AG09319 (cell line): ENCODE measurements at places on chromosomes 4 and X.

DNA sequence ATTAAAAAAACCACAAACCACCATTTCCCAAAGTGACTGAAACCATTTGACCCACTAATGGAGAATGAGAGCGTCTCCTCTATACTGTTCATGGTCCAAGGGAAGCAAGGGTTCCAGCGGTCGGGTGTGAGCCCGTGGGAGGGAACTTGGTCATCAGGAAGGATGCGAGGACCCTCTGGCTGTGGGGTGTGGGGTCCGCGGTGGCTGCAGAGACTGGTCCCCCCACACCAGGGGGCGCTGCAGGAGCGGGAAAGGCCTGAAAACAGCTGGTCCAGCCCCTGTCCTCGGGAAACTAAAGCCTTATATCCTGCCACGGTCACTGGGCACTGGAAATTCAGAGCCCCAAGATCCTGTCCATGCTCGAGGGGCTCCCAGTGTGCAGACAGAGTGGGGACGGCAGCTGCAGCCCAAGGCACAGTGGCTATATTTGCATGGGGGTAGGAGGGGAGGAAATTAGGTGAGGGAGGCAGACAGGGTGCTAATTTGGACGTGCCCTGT, 4.3 kb downstream of the BLOC1S4 start:
- DNase-seq: peak; percentile 46

- no peak for DNase-seq
These were observed 19.9 kb downstream of the TSC22D3 start for GRCh38 chrX:107755721-107756120.

DNA sequence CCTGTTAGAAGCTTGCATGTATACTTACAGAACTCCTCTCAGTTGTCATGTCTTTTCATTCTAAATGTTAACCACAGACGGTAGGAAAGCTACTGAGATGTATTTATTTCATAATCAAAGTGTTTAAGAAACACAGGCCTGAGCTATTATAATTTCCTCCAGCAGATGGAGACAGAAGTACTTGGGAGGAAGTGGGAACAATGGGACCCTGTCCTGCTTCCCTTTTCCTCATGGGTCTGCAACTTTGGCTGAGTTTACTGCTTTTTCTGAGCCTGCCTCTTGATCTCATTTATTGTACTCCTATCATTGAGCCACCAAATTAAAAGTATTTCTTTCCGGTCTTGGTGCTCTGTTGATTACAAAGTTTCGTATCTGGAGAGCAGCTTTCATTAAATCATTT, 67.7 kb upstream of the SPANXN2 start:
- DNase-seq: no peak

DNA sequence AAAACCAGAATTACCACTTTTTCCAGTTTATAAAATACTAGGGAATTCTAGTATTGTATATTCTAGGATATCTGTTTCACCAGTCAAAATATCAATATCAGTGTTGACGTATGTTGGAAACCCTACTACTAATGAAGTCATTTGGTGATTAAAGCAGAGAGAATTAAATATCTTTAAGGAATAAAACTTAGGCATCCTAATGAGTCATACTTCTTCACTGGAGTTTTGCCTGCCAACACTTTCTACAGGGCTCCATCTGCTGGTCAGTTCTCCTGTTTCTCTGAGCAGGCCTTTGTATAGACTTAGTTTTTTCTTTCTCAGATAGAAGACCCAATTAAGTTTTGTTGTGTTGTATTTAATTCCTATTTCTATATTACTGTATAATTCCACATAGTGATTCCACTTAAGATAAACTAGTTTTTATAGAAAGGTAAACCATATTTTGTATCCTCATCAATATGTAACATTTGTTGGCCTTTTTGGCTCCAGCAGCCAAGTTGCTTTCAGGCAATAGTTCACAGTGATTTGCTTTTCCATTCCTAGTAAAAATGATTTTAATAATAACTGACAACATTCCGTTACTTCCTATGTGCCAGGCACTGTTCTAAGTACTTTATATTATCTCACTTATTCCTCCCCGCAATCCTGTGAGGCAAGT, 3.5 kb downstream of the AP1AR start:
- DNase-seq: peak; percentile 70

GRCh38 chr4:169909479-169909878, 116.7 kb downstream of the MFAP3L start:
- DNase-seq: no peak

DNA sequence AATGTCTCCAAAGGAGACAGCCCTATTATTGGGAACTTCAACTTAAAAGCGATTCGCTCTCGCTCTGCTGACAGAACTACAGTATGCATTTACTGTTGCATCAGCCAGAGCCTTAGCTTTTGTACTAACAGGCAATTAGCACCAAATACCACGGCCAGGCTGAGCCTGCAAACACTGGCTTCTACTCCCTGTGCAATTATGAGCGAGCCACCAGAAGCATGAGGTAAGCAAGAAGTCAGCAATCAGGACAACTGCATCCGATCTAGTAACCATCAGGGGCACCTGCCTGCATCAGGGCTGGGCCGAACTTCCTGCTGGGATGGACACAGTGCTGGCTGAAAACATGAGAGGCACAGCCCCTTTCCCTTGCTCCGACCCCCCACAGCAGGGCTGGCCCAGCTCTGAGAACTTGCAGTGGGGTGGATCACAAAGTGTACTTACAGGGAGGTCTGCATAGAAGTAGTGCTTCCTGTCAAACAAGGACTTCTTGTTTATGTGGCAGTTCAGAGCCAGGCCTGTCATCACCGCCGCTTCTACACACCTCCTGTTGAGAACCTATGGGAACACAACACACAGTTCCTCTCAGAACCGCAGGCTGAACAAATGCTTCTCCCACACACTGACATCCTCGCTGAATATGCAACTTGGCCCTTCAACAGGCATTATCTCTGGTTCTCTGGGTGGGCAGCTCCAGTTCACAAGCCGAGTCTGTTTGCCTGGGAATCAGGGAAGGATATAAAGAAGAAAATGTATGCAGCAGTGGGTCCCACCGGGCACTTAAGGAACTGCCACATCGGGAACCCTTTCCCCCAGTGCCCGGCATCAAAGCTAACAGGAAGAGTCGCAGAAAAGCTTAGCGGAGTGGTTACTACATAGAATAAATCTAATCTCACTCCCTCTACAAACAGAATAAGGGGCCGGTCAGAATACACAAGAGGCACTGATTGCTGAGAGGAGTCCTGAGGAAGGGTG, 41.5 kb downstream of the GATB start:
- no peak for DNase-seq
